Forelimb muscle (tissue), 1 donor: ENCODE measurements at places on chromosomes 4 and X. TPM values are rescaled to one million over a fixed set of nuclear protein-coding genes. Genes with fewer than 3 reads are reported as not detected.

The GPC3 gene
- polyA plus RNA-seq = 288 TPM

The CEP135 gene
- polyA plus RNA-seq = 5.6 TPM

The PNMA6E gene
- polyA plus RNA-seq = not detected

The TBX22 gene
- 0.09 TPM for polyA plus RNA-seq

DNA sequence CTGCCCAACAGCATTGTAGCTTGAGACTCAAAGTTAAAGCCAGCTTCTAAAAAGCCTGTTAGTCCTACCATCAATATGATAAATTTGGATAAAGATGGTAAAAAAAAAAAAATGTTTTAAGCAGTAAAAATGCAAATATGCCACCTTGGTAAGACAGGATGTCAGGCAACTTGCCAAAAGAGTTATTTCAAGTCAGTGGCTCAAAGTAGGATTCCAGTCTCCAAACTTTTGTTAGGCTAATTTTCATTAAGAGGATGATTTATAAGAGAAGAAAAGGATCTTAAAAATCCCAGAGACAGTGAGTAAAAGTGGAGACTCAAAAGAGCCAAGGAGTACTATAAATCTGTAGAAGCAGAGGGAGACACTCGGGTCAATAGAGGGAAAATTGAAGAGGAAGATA is 47.5 kb downstream of the GASK1B start:
- no peak for DNase-seq

DNA sequence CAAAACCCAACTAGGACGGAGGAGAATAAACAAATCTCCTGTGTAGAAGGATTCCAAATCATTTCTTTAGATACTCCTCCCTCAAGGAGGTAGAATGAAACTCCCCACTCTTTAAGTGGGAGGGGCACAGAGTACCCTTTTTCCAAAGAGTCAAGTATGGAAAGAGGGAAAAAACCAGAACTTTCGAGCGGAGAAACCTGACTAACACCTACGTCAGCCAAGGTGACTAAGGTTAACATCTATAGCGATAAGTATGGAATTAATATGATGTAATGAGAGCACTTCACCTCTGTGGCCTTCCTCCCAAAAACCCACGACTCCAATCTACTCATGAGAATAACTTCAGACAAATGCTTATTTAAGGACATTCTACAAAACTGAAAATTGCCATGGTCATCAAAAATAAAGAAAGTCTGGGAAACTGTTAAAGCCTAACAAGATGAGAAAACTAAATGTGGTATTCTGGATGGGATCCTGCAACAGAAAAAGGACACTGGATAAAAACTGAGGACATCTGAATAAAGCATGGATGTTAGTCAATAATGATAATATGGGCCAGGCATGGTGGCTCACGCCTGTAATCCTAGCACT is 157.0 kb upstream of the MAP3K15 start:
- DNase-seq = no peak

DNA sequence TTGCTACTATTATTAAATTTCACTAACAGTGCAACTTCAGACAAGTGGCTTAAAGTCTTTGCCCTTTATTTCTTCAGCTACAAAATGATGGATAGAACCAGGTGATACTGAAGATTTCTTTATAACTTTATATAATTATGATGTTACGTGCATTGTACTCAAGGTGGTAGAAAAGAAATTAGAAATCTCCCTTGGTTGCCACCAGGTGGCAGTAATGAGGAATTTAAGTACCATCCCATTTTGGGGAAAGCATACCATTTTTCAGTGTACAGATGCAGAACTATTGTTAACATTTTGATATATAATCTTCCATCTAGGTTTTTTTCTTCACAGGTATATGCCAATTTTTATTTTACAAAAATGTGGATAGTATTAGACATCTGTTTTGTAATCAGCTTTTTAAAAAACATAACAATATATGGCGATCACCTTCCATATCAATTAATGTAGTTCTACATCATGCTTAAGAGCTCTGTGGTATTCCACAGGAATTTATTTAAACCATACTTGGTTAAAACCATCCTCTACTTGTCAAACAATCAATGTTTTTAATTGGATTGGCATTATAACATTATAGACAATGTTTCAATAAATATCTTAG is 37.7 kb upstream of the RAB33B start:
- DNase-seq = peak; percentile 8
